ENCODE measurements at places on chromosomes 7 and 10. TPM values are rescaled to one million over a fixed set of nuclear protein-coding genes. Genes with fewer than 3 reads are reported as not detected.

Gene RSPH10B2
- not detected for total RNA-seq

Gene COL17A1
- 1.2 TPM for total RNA-seq

Gene LDB1
- total RNA-seq = 67.7 TPM

Gene NCAPG2
- total RNA-seq = 62.3 TPM

Gene HUS1
- total RNA-seq = 49.7 TPM

Gene H2BK1
- not detected for total RNA-seq

Gene ABCB4
- 0.15 TPM for total RNA-seq

Gene MCU
- total RNA-seq = 26.1 TPM

Gene FAM131B
- total RNA-seq = 1.4 TPM

Gene SPDYE16
- 0.22 TPM for total RNA-seq

Gene CYP26C1
- total RNA-seq = 2.0 TPM

Gene ALOX5
- not detected for total RNA-seq

Gene SCD
- total RNA-seq = 426 TPM

Data from endothelial cell of umbilical vein (primary cell).